ENCODE measurements at places on chromosomes 6 and 20. TPM values are rescaled to one million over a fixed set of nuclear protein-coding genes. Genes with fewer than 3 reads are reported as not detected.
A peak's percentile ranks its signal among the peaks of the same experiment; 100 is the strongest.

The BPIFA1 gene
- not detected for polyA plus RNA-seq

The TFAP2D gene
- not detected for polyA plus RNA-seq

The GGTLC1 gene
- polyA plus RNA-seq = not detected

The COL10A1 gene
- polyA plus RNA-seq = not detected

The AKAP7 gene
- 7.9 TPM for polyA plus RNA-seq

The TUBB2B gene
- 2.4 TPM for polyA plus RNA-seq

The TOP1 gene
- 43.2 TPM for polyA plus RNA-seq

The SLC22A7 gene
- polyA plus RNA-seq = not detected

The PAX1 gene
- polyA plus RNA-seq = not detected

The GINS1 gene
- 1.2 TPM for polyA plus RNA-seq

DNA sequence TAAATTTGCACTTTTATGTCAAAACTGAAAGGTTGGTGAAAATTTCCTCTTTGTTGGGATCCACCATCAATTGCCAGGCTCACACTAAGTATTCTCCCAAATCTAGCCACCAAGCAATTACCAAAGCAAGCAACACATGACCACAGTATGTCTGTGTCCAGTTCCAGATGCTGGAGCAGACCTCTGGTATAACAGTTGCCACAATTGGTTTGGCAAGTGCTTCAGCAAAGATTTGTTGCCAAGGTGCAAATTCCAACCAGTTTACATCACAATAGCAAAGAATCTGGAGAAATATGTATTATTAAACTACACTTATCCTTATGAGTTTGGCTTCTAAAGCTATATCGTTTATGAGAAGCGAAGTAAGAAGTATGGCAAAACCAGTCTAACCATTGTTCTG lies 6.4 kb downstream of the GTF2H5 start:
- H3K4me3 ChIP-seq = no peak overlapping the region
- no peak overlapping the region for H3K27ac ChIP-seq
- H3K4me1 ChIP-seq = peaks cover 6% of the 10 kb centered on the region

- no peaks in the 10 kb centered on the region for H3K27me3 ChIP-seq
- H3K4me3 ChIP-seq = no peak overlapping the region
- no peaks in the 10 kb centered on the region for H3K36me3 ChIP-seq
- no peak overlapping the region for H3K27ac ChIP-seq
- DNase-seq = no peak
Measured at GRCh38 chr6:127497410-127497809, 21.7 kb downstream of the MTCL3 start.

GRCh38 chr20:33507461-33507860 lies 17.6 kb downstream of the CBFA2T2 start:
- no peak for DNase-seq
- no peaks in the 10 kb centered on the region for H3K4me1 ChIP-seq
- H3K36me3 ChIP-seq = no peaks in the 10 kb centered on the region

- no peaks in the 10 kb centered on the region for H3K27me3 ChIP-seq
- H3K27ac ChIP-seq = no peak overlapping the region
- DNase-seq = peak; percentile 70
- no peak overlapping the region for H3K4me3 ChIP-seq
- no peaks in the 10 kb centered on the region for H3K4me1 ChIP-seq
- H3K36me3 ChIP-seq = peaks cover 32% of the 10 kb centered on the region
Measured at GRCh38 chr6:158769771-158770432, 49.3 kb downstream of the EZR start.

GRCh38 chr20:16132036-16132798 lies 441.0 kb downstream of the KIF16B start:
- no peaks in the 10 kb centered on the region for H3K4me1 ChIP-seq
- no peak overlapping the region for H3K27ac ChIP-seq

GRCh38 chr20:40777653-40778052 lies 88.6 kb upstream of the MAFB start:
- no peaks in the 10 kb centered on the region for H3K4me1 ChIP-seq
- H3K27me3 ChIP-seq = no peaks in the 10 kb centered on the region
- DNase-seq = no peak
- H3K36me3 ChIP-seq = no peaks in the 10 kb centered on the region
- no peak overlapping the region for H3K27ac ChIP-seq

- H3K27me3 ChIP-seq = no peaks in the 10 kb centered on the region
- no peak overlapping the region for H3K4me3 ChIP-seq
- no peak for DNase-seq
- no peak overlapping the region for H3K27ac ChIP-seq
- peaks cover 3% of the 10 kb centered on the region for H3K4me1 ChIP-seq
Measured at GRCh38 chr20:62827311-62828038, 10.6 kb downstream of the COL9A3 start.

DNA sequence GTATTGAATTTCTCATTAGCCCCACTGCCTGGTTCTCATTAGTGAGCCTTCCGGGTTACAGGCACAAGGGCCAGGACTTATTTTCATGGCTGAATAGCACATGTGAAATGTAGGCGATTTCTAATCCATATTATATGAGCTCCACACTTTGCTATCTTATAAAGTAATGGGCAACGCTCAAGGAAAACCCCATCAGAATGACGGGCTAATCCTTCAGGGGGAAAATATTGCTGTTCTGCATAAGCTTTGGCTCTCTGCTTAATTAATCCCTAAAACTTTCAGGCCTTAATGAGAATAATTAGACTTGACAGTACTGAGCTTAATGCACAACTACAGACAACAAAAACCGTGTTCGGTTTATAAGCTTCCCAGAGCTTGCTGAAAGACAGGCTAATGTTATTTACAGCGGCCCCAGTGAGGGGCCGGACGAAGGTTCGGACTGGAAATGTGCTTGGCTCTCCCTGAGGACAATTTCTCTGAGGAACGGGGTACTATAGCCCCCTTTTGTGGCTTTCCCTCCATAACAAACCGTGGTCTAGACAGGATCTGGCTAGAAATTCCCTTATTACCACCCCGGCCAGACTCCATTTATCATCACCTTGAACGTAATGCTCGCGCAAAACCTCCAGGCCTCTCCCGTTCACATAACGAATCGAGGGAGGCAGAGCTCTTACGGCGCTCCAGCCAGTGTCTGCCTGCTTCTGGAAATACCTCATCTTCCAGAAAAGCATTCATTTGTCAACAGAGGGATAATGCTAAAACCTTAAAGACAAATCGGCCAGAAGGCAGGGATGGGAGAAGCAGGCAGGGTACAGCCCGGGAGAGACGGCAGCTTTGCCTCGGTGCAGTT lies 164.5 kb downstream of the CD83 start:
- H3K27me3 ChIP-seq = no peaks in the 10 kb centered on the region
- no peak overlapping the region for H3K27ac ChIP-seq
- no peak overlapping the region for H3K4me3 ChIP-seq
- DNase-seq = no peak
- H3K4me1 ChIP-seq = no peaks in the 10 kb centered on the region
- H3K36me3 ChIP-seq = no peaks in the 10 kb centered on the region

DNA sequence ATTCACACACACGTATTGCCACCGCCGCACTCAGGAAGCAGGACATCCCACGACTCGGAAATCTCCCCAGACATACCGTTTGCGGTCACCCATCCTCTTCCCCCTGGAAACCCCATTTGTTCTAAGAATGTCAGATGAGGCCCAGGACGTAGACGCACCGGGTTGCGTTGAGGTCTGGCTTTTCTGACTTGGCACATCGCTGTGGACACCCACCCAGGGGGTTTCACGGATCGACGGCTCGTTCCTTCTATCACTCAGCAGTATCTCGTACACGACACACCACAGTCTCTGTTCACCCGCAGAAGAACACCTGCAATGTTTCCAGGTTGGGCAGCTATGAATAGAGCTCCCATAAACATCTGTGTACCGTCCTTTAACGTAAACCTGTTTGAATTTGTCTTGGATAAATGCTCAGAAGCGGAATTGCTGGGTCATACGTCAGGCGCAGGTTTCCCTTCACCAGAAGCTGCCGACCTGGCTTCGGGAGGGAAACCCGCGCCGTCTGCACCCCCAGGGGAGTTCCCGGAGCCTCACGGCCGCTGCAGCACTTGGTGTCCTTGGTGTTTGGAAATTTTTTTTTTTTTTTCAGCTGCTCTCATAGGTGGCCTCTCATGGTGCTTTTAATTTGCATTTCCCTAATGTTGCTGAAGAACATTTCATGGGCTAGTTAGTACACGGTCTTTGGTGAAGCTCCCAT lies 9.3 kb upstream of the EEF1A2 start:
- H3K4me3 ChIP-seq = no peak overlapping the region
- H3K27me3 ChIP-seq = no peaks in the 10 kb centered on the region
- no peak overlapping the region for H3K27ac ChIP-seq
- no peaks in the 10 kb centered on the region for H3K4me1 ChIP-seq
- H3K36me3 ChIP-seq = no peaks in the 10 kb centered on the region

- no peaks in the 10 kb centered on the region for H3K27me3 ChIP-seq
- H3K36me3 ChIP-seq = no peaks in the 10 kb centered on the region
- peak within 1 kb of the TSS; percentile 94 for H3K4me3 ChIP-seq
Measured at GRCh38 chr6:105402939-105403935, at the start of gene PREP. TSS of gene PREP (minus strand) at chr6:105403082. CDS start at chr6:105402891, 191 bp downstream.

GRCh38 chr6:144075187-144075586 lies 20.2 kb downstream of the SF3B5 start:
- no peaks in the 10 kb centered on the region for H3K4me1 ChIP-seq
- H3K4me3 ChIP-seq = no peak overlapping the region
- H3K36me3 ChIP-seq = no peaks in the 10 kb centered on the region
- H3K27ac ChIP-seq = no peak overlapping the region
- no peak for DNase-seq
- no peaks in the 10 kb centered on the region for H3K27me3 ChIP-seq

- no peaks in the 10 kb centered on the region for H3K36me3 ChIP-seq
- H3K4me1 ChIP-seq = peaks cover 11% of the 10 kb centered on the region
- no peak overlapping the region for H3K4me3 ChIP-seq
- H3K27ac ChIP-seq = no peak overlapping the region
- DNase-seq = no peak
Measured at GRCh38 chr6:73017476-73017875, 207.8 kb downstream of the KHDC1L start.

- no peak for DNase-seq
- H3K4me3 ChIP-seq = no peak overlapping the region
- no peak overlapping the region for H3K27ac ChIP-seq
- H3K27me3 ChIP-seq = no peaks in the 10 kb centered on the region
Measured at GRCh38 chr6:35662999-35663398, 25.7 kb downstream of the FKBP5 start.

DNA sequence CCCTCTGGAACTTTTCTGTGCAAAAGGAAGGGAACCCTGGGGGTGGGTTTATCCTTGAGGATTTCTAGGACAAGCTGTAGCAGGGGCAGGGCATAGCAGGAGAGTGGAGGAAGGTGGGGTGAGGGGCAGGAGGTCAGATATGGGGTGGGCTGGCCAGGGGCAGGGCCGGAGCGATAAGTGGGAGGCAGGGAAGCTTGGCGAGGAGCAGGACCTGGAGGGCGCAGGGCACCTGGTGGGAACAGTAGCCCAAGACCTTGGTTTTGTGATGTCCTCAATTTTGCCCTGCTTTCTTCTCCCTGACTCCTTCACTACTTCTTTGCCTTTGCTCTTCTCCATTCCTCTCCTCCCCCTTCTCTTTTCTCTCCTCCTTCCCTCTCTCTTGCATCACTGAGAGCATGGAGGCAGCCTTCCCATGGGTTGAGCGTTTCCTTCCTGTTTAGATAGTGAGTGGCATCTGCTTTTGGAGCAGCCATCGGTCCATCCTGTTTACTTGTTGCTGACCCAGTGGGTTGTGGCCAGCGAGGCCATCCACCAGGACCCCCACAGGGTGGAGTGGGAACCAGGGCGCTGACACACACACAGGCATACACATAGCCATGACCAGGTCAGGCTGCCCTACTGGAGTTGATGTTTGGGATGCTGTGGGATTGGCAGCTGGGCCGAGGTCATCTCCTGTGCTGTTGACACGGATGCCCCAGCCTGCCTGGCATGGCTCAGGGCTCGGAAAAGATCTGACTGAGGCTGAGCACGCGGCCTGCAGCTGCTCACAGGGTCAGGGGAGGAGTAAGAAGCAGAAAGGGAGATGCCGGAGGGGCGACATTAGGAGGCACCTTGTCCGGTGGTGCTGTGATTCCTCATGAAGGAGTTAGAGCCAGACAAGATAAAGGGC lies 121.0 kb upstream of the RNF24 start:
- H3K4me3 ChIP-seq = no peak overlapping the region
- peaks cover 19% of the 10 kb centered on the region for H3K27me3 ChIP-seq
- no peak for DNase-seq
- no peaks in the 10 kb centered on the region for H3K4me1 ChIP-seq

- H3K27ac ChIP-seq = no peak overlapping the region
- H3K27me3 ChIP-seq = no peaks in the 10 kb centered on the region
- no peak for DNase-seq
- H3K36me3 ChIP-seq = no peaks in the 10 kb centered on the region
Measured at GRCh38 chr20:18404172-18404571, 62.7 kb downstream of the DZANK1 start.

- H3K27ac ChIP-seq = no peak overlapping the region
- H3K4me1 ChIP-seq = no peaks in the 10 kb centered on the region
- H3K4me3 ChIP-seq = no peak overlapping the region
Measured at GRCh38 chr6:143941852-143942627, 66.0 kb downstream of the PLAGL1 start.

- H3K27me3 ChIP-seq = no peaks in the 10 kb centered on the region
- DNase-seq = peak; percentile 37
- H3K4me1 ChIP-seq = no peaks in the 10 kb centered on the region
- H3K27ac ChIP-seq = no peak overlapping the region
- no peaks in the 10 kb centered on the region for H3K36me3 ChIP-seq
- H3K4me3 ChIP-seq = no peak overlapping the region
Measured at GRCh38 chr20:57665589-57665971, 44.2 kb downstream of the PMEPA1 start.
